ENCODE measurements at places on chromosomes 6 and 20.

GRCh38 chr6:146598772-146599405 is at the start of gene ADGB:
ADGB (plus strand) TSS chr6:146598972; CDS start chr6:146599041, 69 bp downstream.
- no peak within 1 kb of the TSS for H3K27ac ChIP-seq
- H3K27me3 ChIP-seq, result no peaks in the 10 kb centered on the region
- peak; percentile 86 for DNase-seq
- H3K36me3 ChIP-seq, result no peaks in the 10 kb centered on the region
- H3K4me3 ChIP-seq, result peak within 1 kb of the TSS; percentile 44

DNA sequence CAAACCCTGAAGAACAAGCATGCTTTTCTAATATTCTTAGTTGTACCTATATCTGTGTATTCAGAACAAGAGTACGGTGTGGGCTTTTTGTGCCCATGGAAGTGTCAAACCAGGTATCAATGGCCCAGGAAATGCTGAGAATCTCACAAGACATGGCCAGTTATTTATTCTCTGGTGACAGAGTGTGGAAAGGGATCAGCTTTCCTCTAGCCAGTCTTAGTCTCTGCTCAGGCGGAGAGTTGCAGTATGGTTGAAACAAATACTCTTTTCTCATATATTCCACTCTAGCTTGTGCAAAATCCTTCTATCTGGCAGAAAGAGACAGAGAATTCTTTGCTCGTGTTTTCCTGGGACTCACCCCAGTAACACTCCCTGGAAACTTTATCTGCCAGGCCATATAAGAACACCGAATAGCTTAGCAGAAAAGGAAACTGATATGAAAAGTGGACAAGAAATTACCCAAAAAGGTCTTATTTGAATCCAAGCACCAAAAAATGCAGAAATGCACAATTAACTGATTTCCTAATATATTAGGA is 173.3 kb upstream of the RSPO3 start:
- no peak overlapping the region for H3K27ac ChIP-seq
- H3K36me3 ChIP-seq, result no peaks in the 10 kb centered on the region
- H3K27me3 ChIP-seq, result no peaks in the 10 kb centered on the region
- DNase-seq, result no peak
- no peaks in the 10 kb centered on the region for H3K4me1 ChIP-seq

DNA sequence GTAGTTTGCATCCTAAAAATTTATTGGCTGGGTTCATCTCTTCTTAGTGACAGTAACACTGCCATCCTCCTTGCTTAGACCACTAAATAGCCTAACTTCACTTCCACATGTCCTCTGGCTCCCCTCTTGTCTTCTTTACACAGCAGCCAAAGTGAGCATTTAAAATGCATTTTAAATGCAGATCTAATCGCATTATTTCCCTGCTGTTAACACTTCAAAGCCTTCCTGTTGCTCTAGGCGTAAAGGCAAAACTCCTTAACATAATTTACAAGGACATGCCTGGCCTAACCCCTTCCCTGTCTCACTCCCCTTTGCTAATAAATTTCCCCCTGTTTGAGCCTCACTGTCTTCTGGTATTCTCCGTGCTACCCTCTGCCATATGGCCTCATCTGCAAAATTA is 26.5 kb downstream of the NKAIN2 start:
- no peak for DNase-seq
- no peaks in the 10 kb centered on the region for H3K4me1 ChIP-seq
- no peaks in the 10 kb centered on the region for H3K36me3 ChIP-seq
- H3K27ac ChIP-seq, result no peak overlapping the region
- H3K4me3 ChIP-seq, result no peak overlapping the region
- H3K27me3 ChIP-seq, result no peaks in the 10 kb centered on the region

GRCh38 chr6:16876201-16876600 is 114.9 kb upstream of the ATXN1 start:
- no peaks in the 10 kb centered on the region for H3K36me3 ChIP-seq
- H3K27me3 ChIP-seq, result no peaks in the 10 kb centered on the region
- no peak overlapping the region for H3K4me3 ChIP-seq
- no peaks in the 10 kb centered on the region for H3K4me1 ChIP-seq
- H3K27ac ChIP-seq, result no peak overlapping the region

DNA sequence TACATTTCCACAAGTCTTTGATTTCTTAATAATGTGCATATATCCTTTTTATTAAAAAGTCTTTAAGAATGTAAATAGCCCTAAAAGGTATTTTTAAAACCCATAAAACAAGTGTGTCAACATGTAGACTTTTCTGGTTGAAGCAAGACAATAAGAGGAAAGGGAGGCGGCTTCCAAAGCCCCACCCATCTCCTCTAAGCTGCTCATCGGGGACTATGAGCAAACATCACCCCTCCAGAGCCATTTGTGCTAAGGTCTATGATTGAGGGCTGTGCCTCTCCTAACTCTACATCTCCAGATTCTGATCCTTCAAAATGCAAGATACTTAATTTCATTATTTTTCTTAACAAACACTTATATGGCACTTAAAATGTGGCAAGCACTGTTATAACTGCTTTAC is 2.5 kb upstream of the NAA20 start:
- H3K36me3 ChIP-seq, result no peaks in the 10 kb centered on the region
- H3K4me3 ChIP-seq, result no peak overlapping the region
- DNase-seq, result no peak
- no peak overlapping the region for H3K27ac ChIP-seq
- no peaks in the 10 kb centered on the region for H3K27me3 ChIP-seq
- H3K4me1 ChIP-seq, result peaks cover 43% of the 10 kb centered on the region

DNA sequence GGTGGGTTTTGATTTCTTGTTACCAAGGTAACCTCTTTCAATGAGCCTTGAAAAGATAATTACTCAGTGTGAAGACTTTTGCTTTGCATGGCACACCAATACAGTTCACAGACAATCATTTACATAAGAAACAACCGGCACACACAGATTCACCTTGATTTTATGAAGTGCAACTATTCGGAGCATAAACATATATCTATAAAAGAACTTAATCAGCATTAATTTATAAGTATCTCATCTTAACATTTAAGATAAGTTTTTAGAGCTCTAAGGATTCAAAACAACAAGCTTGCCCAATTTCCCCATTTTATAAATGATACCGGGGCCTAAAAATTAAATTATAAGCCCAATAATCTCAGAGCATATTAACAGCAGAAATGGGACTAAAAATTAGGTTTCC is 85.9 kb upstream of the PCSK2 start:
- H3K36me3 ChIP-seq, result no peaks in the 10 kb centered on the region
- H3K4me3 ChIP-seq, result no peak overlapping the region
- no peaks in the 10 kb centered on the region for H3K4me1 ChIP-seq
- no peak for DNase-seq
- H3K27ac ChIP-seq, result no peak overlapping the region
- H3K27me3 ChIP-seq, result no peaks in the 10 kb centered on the region
